ENCODE measurements at places on chromosomes 2 and 18.

DNA sequence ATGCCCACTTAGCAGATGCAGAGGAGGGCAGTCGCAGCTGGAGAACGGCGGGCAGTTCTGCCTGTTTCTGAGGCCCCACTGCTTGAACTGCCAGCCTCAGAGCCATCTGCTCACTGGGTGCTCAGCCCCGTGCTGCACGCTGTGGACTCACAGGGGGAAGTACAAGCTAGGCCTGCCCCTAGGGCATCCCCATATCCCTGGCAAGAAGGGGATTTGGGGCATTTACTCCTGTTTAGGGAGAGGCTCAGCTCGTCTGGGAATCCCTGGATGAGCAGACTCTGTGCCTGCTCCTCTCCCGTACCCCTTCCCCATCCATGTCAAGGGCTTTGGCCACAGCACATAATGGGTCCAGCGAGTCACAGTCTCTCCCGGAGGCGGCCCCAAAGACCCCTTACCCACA lies 169.8 kb upstream of the PKDCC start:
- DNase-seq: no peak

GRCh38 chr2:119483395-119483753 lies 40.9 kb downstream of the SCTR start:
- no peak for DNase-seq

GRCh38 chr2:196067088-196067382 lies 1.6 kb downstream of the DNAH7 start:
- DNase-seq: no peak

DNA sequence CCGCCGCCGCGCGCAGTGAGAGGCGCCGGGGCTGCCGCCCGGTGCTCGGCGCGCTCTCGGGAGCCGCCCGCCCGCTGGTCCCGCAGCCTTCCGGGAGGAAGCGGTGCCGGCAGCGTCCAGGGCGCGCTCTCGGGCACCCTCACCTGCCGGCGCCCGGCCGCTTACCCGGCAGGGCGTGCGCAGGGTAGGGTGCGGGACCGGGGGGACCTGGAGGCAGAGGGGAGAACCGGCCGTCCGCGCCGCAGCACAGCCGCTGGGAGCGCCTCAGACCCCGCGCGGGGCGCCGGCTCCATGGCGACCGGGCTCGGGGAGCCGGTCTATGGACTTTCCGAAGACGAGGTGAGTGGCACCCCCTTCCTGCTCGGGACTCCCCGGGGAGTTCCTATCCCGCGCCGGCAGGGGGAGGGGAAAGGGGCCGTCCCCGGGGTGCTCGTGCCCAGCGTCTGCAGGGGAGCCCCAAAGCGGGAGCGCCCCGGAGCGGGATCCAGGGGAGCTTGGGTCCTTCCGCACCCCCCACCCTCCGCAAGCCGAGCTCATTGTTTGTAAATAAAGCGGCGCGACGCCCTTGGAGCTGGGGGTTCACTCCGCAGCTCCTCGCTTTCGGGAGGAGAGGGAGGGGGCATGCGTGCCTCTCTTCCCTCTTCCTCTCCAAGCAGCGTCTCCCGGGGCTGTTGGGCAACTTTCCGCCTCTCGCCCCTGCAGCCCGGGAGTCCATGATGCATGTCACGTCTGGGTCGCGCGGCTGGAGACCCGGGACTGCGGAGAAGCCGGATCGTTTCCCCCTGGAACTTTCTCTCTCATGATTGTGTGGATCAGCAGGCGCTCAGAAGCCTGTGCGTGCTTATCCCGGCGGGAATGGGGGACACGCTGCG lies 580 bp downstream of the NEDD4L start:
- DNase-seq: no peak

DNA sequence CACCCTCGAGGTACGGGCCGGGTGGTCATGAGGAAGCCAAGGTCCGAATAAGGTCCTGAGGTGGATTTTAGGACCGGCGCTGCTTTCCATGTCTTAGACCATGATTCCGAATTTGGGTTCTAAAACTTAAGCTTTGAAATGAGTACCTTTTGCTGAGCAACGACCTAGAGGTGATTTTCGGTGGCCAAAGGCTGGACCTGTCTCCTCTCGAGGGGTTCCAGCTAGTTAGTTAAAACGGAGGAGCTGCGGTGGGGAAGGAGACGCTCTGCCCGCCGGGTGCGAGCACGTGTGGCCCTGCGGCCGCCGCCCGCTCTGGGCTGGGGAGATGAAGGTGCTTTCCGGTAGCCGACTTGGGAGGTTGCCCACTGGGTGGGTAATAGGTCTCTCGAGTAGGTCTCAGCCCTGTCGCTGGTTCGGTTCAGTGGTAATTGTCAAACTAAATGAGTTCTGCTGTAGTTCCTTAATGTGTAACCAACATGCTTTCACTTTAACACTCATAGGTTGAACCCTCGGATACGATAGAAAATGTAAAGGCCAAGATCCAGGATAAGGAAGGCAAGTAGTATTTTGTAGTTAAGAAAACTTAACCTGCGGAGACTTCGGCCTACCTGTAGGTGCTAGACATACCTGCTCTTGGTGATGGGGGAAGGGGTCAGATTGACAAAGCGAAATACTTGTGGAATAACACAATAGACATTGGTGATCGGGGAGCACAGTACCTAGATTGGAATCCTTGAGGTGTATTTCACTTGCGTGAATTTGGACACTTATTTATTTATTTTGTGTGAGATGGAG lies 572 bp downstream of the RPS27A start:
- no peak for DNase-seq

GRCh38 chr2:29606104-29607037 lies 315.0 kb downstream of the ALK start:
- DNase-seq: no peak

Measured in NCI-H187 treated with DMSO at 0.1 percent for 48 hours (cell line).